ENCODE measurements at places on chromosomes 16 and 17. TPM values are rescaled to one million over a fixed set of nuclear protein-coding genes. Genes with fewer than 3 reads are reported as not detected.

The SNX20 gene
- not detected for total RNA-seq

The NOD2 gene
- total RNA-seq, result 14.0 TPM

The GIT1 gene
- total RNA-seq, result 23.9 TPM

The CCL1 gene
- not detected for total RNA-seq

The CD300LB gene
- total RNA-seq, result not detected
